ENCODE measurements at places on chromosomes 11 and 22.
A peak's percentile ranks its signal among the peaks of the same experiment; 100 is the strongest.

DNA sequence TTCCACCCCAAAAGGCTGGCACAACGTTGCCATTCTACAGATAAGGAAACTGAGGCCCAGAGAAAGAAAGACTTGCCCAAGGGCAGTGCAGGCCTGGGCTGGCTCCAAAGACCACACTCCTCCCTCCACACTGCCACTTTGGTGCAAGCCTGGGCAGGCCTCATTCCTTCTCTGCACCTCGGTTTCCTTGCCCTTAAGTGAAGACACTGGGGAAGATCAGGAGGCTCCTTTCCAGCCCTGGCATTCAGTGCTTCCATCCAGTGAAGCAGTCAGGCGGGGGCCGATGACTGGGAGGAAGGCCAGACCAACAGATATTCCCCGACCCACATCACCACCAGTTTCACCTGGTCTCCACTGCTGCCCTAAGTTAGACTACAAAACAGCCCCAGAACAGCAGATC, 18.3 kb upstream of the TCF20 start:
- no peak for DNase-seq

DNA sequence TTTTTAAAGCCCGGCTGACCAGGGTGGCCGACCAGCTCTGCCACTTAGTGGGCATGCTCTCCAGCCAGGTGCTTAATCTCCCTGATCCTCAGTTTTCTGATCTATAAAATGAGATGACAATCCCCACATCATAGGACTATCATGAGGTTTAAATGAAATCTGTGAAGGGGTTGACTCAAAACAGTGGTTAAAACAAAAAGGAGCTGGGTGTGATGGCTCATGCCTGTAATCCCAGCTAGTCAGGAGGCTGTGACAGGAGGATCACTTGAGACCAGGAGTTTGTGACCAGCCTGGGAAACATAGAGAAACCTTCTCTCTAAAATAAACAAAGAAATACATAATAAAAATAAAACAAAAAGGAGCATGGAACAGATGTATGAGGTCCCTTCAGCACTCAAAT, 3.6 kb upstream of the C11orf86 start:
- DNase-seq, result no peak

DNA sequence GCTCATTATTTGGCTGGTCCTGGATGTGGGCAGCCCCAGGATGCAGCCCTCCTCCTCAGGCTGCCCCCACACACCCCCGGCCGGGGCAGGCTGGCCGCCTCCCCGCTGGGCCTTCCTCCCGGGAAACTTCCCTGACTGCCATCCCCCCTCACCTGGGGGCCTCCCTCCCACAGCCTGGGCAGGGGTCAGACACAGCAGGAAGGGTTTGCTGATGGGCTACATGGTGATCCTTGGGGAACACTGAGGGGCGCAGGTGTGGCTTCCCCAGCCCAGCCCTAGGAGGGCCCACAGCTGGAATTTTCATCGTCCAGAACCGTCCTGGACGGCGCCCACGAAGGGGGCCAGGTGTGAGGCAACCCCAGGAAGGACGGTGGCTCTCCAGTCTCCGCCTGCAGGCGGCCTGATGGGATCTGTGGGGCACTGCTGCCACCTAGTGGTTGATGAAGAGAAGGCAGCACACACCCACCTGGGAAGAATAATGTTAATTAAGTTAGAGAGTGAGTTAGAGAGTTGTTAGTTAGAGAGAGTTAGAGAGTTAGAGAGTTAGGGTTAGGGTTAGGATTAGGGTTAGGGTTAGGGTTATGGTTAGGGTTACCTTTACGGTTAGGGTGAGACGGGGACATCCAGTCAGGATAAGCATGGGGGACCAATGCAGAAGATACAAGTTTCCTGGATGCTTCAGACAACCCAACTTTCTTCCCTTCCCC, 75.9 kb upstream of the PRR5 start:
- DNase-seq, result peak; percentile 51

- DNase-seq, result no peak
Measured at GRCh38 chr11:1225386-1226225, 2.7 kb downstream of the MUC5B start.

DNA sequence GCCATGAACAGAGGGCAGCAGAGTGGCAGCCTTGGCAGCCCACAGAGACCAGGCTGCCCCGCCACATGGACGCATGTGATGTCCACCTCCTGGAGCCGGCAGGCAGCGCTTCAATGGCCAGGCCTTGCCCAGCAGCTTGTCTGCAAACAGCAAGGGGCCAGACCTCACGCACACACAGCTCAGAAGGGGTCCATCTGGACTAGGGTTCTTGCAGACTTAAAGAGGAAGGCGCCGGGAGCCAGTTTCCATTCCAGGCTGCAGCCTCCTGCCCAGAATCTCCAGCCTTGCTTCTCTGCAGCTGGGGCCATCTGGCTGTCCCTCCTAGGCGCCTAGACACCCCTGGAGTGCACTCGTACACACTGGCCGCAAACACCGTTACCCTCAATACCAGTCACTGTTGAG, 91.9 kb upstream of the TMEM45B start:
- no peak for DNase-seq
